ENCODE measurements at places on chromosomes 7 and 10.

GRCh38 chr7:127673902-127674301 lies 21.9 kb downstream of the SND1 start:
- no peak for DNase-seq

GRCh38 chr7:18995811-18996426 lies 121.5 kb downstream of the TWIST1 start:
- no peak for DNase-seq

DNA sequence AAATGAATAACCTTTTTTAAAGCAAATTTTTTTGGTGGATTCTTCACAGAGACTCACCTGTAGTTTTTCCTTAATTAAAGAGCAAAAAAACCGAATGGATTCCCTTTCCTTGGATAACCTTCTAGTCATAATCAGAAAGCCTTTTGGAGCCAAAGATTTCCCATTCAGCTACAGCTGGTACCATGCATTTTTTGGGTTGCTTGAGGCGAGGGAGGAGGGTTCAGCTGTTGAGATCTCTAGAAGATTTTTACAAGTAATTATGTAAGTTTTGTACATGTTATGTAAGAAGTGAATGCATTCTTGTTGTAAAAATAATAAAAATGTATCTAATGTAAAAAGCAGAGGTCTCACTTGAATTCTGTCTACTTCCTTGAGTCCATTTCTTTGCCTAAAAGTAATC lies 463.2 kb downstream of the SORCS3 start:
- no peak for DNase-seq

GRCh38 chr7:43462836-43463235 lies 120.1 kb upstream of the STK17A start:
- DNase-seq = no peak

DNA sequence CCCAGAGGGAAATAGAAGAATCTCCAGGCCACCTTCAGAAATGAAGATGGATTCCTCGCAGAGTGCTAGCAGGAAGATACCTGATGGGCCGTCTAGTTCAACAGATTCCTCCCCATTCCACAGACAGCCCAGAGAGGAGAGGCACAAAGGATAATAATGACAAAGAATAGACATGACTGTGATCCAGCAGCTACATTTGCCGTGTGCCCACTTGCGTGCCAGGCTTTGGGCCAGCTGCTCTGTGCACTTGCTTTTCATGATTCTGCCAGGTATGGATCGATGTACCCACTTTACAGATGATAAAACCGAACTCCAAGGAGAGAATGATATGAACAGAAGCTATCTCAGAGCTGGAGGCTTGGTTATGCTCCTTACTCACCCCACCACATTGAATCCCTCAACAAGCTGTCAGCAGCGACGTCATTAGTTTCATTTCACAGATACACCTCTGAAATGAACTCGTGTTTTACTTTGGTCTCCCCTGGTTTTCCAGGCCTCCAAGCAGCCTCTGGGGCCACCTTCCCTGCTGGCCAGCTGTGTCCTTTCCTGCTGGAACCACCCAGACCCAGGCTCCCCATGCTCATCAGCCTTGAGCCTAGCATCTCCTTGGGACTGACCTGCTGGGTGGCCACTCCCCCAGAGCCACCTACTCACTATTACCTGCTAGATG lies 11.9 kb upstream of the WDFY4 start:
- DNase-seq = no peak

- DNase-seq = no peak
These were observed 166.3 kb downstream of the RNF133 start for GRCh38 chr7:122532406-122533269.

DNA sequence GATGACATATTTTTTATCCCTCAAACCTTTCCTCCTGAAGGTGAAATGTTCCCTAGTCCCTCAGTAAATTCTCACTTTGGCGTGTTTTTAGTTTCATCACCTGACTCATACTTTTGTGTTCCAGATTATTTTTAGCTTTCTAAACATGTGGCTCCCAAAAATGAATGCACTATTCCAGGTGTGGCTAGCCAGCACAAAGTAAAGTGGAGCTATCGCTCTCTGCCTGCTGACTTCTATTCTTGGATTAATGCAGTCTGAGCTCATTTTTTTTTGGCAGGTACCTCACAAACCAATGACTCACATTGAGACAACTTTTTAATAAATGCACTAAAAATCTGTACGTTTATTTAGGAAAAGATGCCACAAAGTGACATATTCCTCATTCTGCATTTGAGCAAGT lies 58.8 kb upstream of the LANCL2 start:
- no peak for DNase-seq
